Aorta (tissue), 5 donors: ENCODE measurements at places on chromosomes 13 and 19.

DNA sequence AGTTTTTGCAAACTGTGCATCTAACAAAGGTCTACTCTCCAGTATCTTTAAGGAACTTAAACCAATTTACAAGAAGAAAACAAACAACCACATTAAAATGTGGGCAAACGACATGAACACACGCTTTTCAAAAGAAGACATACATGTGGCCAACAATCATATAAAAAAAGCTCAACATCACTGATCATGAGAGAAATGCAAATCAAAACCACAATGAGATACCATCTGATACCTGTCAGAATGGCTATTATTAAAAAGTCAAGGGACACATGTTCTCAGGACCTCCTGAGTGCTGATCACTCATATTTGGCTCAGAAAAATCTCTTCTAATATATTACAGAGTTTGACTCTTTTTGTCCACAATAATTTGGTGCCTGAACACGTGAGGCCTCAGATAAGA, 14.2 kb upstream of the LILRB1 start:
- DNase-seq = no peak

- DNase-seq = no peak
These were observed 133.9 kb downstream of the AKAP11 start for GRCh38 chr13:42405665-42406390.

DNA sequence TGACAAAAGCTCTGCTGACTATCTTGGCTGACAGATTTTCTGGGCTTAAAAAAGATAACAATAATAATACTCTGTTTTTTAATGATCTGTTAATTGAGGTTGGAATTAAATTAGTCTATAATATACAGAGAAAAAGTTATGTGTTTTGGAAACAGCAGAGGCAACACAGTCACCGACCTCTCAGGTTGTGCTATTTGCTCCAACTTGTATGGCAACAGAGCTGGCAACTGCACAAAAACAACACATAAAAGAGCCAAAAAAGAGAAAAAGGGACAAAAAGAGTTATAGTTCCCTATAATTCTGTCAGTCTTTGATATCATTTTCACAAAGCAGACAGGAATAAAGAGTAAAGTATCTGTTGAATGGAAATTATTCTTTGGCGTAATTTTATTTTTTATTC, 102.3 kb upstream of the POSTN start:
- DNase-seq = no peak

- no peak for DNase-seq
These were observed 457.3 kb downstream of the EFNB2 start for GRCh38 chr13:106078191-106078590.

DNA sequence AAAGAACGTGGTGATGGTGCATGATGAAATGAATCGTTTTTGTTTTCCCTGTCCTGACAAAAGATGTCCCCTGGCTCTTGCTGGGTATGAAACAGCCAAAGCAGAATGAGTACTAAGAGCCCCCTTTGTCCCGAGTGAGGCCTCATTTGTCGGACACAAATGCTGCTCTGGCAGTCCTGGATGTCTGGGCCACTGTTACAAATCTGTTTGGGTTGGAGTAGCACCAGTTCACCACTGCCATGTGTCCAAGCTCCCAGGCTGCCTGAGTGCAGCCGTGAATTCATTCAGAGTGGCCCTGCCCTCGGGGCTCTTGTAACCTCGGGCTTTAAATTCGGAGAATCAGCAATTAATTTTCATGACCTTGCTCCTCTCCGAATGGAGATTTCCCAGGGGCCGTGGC, 182.4 kb downstream of the NUFIP1 start:
- no peak for DNase-seq

DNA sequence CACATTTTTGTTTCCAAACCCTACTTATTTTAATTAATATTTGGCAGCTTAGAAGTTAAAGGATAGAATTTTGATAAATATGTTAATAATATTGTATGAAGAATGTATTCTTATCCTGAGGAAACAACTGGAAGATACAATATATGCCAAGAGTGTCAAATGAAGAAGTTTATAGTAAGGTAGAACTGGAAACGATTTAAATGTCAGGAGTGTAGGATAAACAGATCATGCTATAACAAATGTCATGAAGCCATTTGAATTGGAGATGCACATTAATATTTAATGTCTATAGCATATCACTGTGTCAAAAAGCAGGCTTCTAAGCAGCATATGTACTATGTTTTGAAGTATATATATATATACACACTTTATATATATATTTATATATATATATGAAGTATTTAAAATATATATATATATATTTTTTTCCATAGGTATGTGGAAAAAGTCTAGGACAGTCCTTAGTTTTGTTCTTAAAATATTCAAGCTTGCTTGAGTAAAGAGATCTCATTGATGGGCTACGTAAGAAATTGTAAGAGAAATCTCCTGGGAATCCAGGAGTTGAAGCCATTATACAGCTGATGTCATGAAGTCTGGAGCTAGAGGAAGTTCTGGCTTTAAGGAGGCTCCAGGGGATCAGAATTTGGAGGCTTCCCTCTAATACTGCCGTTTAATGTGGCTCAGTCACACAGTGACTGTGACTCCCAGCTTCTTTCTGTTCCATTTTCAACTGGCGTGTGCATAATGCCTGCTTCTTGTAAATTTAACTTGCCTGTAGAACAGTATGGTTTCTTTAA, 79.9 kb upstream of the MYCBP2 start:
- no peak for DNase-seq

- DNase-seq = peak; percentile 85
These were observed 6.7 kb upstream of the ERFL start for GRCh38 chr19:41934849-41935374.

DNA sequence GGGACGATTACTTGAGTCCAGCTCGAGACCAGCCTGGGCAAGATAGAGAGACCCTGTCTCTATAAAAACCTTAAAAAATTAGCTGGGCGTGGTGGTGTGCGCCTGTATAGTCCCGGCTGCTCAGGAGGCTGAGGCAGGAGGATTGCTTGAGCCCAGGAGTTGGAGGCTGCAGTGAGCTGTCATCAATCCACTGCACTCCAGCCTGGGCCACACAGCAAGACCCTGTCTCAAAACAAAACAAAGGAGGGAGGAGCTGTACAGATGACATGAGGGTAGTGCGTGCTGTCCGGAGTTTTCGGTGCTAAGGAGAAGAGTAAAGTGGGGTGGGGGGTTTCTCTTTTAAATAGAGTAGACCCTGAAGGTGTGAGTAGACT, 22.6 kb downstream of the HDGFL2 start:
- no peak for DNase-seq

DNA sequence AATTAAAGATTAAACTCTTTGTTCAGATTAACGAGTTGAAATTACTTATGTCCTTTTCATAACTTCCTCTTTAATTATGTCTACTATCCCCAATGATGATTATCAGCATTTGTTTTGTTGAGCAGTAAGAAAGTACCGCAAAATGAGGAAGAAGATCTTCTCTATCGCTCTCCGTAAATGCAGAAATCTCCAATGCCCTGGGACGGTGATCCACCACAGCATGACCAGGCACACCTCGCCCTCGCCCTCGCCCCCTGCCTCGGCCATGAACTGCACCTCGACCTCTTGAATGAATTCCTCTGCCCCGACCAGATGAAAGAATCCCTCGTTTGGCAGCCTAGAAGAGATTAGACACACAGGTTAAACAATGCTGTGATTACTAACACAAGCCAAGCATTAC, 69.1 kb downstream of the RBM26 start:
- DNase-seq = no peak

DNA sequence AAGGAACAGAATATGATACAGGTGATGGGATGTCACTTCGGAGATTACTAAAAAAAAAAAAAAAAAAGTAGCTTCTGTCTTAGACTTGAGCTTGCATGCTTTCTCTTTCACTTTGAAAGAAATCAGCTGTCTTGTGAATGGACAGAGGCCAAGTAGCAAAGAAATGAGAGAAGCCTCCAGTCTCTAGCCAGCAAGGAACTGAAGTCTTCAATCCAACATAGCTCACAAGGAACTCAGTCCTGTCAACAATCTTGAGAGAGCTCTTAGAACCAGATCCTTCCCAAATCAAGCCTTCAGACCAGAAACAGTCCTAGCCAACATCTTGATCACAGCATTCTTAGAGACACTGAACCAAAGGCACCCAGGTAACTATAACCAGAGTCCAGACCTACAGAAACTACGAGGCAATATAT, 7.7 kb downstream of the N4BP2L2 start:
- DNase-seq = no peak

GRCh38 chr13:39417643-39418042, 185.3 kb downstream of the LHFPL6 start:
- peak; percentile 57 for DNase-seq
